Activated T-helper 2 cell treated with anti-CD3 and anti-CD28 coated beads, Interferon-gamma antibody, Interleukin-2, Interleukin-4, amounts not matched to agents 10 μg/mL and 5 μg/mL and 100 μg/mL, durations not matched to agents 14 hours and 24 hours and 36 hours (primary cell): ENCODE measurements at places on chromosomes 3 and 15. TPM values are rescaled to one million over a fixed set of nuclear protein-coding genes. Genes with fewer than 3 reads are reported as not detected.

LRCH3 gene
- 57.0 and 64.1 TPM in 2 replicates for total RNA-seq

LXN gene
- 25.8 and 27.2 TPM in 2 replicates for total RNA-seq

PIERCE2 gene
- not detected in 2 replicates for total RNA-seq

PP2D1 gene
- total RNA-seq, result not detected in 2 replicates

CXCR6 gene
- 9.3 and 10.7 TPM in 2 replicates for total RNA-seq

DNA sequence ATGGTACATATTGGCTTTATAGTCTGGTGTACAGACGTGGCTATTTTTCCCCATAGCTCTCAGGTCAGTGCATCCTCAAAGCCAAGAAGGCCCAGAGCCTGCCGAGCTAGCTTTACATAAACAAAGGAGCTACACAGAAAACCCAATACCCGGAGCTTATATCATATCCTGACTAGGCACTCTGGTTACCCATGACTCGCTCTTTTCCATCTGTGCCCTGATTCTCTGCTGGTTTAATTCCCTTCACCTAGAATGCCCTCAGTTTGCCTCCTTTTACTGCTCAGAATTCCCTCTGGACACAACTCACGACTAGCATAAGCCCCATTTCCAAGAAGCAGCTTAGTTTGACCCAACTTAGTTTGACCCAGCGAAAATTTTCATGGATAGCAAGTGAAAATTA lies 110.8 kb downstream of the TIGIT start:
- no peak for DNase-seq

DNA sequence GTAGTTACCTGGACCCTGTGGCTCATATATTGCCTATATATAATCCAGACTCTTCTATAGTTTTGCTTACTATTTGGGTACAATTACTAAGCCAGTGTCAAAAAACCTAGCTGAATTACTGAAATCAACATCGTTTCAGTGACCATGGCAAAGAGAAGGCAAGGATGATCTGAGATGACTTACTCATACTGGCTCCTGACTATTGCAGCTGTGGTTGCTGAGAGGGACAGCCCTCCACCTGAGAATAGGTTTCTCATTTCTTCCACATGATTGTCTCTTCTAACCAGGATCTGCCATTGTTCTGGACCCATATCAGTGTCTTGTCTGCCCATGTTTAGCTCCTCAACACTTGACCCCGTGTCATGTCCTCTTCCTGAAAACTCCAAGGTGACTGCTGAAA lies 30.2 kb downstream of the CASR start:
- DNase-seq, result no peak

DNA sequence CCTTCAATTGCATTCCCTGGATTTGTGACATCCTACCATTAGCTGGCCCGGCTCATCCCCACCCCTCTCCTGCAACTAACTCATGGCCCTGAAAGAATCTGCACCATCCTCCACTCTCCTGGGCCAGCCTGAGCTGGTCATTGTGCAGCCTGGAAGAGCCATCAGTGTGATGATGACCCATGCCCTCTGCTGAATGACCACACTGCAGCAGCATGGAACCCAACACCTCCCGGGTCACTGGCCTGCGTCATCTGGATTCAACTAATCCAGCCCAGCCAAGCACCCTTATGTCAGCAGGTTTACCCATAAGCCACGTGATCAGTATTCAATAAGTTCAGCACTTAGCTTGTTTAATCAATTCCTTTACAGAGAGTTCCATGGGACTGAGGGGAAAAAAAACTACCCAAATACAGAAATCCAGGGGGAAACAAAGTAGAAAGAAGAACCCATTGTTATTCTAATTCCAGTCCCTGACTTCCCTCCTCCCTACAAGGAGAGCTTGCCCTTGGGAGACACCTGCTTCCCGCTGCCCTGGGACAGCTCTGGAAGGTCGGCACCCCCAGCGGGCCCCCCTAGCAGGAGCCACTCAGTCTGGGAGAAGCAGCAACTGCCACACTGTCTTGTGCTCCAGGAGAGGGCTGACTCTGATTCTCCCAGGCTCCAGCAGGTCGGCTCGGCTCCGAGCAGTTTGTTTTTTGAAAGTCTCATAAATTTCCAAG lies 309.1 kb upstream of the TLE3 start:
- DNase-seq, result no peak

GRCh38 chr3:59290358-59290757 lies 240.5 kb upstream of the CFAP20DC start:
- no peak for DNase-seq

DNA sequence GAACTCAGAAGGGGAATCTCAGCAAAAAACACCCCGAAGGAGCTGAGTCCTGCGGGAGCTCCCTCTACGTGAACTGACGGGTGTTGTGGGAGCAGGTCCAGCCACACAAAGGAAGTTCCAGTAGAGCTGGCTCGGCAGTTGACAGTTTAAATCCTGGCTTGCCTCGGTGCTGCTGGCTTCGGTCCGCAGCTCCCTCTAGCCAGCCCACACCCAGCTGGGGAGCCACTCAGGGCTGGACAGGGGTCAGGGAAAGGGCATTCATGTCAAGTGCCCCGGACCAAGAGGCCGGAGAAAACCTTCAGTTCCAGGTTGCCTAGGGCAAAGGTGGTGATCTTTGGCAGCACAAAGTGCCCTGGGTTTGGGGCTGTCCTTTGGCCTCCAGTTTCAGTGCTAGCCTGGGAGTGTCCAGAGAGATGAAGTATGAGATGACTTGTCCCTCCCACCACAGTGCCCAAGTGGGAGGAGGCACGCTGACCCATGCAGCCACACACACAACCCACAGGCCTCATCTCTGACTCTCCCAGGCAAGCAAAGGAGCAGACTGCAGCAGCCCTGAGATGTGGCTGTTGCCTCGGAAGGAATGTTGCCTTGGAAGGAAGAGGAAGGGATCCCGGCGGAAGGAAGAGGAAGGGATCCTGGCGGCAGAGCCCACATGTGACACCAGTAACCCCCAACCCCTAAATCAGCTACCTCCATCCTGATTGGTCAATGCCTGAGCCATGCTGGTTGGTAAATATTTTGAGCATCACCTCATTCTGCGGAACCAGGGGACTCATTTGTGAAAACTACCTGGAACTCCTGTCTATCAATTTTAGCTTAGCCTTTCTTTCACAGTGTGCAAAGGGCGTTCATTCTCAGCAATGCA lies 13.9 kb upstream of the ANPEP start:
- no peak for DNase-seq

DNA sequence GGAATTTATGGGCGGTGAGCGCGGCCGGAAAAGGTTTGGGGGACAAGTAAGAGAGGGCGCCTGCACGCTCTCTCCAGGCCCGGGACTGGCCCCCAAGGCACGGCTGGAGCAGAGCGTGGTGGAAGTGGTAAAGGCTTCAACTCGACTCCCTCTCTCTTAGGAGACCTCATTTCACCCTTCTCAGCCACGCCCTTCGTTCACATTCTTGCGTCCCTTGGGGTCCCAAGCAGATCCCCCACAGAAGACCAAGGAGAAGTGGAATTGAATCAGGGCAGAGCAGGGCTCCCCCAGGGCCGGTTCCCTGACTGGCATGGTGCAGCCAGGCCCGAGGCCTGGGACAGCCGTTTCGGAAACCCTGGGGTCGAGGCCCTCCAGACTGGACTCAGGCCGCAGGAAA lies 75.4 kb upstream of the POLG start:
- DNase-seq, result no peak
